NCI-H460 (cell line): ENCODE measurements at places on chromosomes 12 and 14.

- no peak for DNase-seq
These were observed 141.1 kb downstream of the KICS2 start for GRCh38 chr12:64081008-64081404.

GRCh38 chr12:93733358-93733757 is 56.2 kb downstream of the CRADD start:
- no peak for DNase-seq

- no peak for DNase-seq
These were observed 177.8 kb downstream of the KIF26A start for GRCh38 chr14:104316121-104316722.

GRCh38 chr14:105919458-105920150 is 393.2 kb downstream of the TMEM121 start:
- DNase-seq, result no peak

DNA sequence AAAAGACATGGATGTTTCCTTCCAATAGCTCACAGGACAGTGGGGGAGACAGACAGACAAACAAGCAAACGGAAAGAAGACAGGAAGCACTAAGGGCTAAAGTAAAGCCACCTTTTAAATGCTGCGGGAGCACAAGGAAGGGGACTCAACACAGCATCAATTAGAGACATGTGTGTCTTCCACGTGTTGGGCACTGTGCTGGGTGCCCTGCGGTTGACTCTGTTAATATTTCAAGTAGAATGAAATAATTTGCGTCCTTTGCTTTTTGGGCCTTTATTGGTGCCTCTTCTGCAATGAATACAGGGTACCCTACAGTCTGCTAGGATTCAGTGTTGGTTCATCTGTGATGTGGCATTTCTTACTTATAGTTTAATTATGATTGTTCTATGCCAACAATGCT is 90.9 kb upstream of the CPM start:
- no peak for DNase-seq

DNA sequence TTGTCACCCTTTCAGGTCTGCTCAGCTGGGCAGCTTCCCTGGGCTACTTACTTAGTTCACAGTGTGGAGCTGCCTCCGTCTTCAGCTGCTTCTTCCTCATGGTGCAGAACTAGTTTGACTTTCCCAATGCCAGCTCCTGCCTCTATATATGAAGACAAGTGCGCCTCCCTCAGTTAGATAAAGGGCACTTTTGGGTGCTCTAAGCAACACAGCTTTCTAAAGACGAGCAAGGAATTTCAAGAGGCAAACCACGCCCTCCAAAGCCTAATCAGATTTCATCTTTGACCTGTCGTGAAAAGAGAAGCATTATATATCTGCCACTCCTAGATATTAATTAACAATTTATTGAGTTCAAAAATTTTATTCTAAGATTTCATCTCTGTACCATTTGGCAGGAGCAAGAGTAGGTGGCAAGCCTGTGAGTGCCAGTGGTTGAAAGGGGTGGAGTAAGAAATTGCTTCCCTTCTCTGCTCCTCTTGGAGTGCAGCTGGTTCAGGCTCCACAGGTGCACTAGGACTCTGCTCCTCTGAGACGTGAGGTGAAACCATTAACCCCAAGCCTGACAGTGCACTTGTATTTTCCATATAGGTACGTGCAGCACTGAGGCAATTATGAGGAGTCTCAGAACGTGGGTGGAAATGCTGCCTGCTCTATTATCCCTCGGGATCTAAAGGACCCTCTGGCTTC is 2.1 kb upstream of the SLC11A2 start:
- DNase-seq, result peak; percentile 40

DNA sequence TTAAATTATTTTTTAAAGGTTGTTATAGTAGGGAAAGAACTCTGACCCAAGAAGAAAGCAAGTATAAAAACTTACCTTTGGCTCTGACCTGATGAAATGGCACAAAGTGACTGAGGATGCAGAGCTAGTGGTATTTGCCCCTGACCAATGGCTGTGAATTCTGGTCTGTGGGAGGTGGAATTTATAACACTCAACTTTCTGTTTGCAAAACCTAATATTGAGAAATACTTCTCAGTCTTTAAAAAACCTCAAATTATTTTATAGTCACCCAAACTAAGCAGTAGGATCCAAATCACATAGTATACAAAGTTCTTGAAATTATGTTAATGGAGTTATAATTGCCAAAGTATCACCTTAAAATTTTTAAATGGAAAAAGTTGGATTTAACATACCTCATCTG is at the start of gene EPYC:
EPYC (minus strand) TSS at position 101 of the 400 bp plus-strand sequence. CDS start 2,407 bp downstream, outside the sequence.
- no peak for DNase-seq

DNA sequence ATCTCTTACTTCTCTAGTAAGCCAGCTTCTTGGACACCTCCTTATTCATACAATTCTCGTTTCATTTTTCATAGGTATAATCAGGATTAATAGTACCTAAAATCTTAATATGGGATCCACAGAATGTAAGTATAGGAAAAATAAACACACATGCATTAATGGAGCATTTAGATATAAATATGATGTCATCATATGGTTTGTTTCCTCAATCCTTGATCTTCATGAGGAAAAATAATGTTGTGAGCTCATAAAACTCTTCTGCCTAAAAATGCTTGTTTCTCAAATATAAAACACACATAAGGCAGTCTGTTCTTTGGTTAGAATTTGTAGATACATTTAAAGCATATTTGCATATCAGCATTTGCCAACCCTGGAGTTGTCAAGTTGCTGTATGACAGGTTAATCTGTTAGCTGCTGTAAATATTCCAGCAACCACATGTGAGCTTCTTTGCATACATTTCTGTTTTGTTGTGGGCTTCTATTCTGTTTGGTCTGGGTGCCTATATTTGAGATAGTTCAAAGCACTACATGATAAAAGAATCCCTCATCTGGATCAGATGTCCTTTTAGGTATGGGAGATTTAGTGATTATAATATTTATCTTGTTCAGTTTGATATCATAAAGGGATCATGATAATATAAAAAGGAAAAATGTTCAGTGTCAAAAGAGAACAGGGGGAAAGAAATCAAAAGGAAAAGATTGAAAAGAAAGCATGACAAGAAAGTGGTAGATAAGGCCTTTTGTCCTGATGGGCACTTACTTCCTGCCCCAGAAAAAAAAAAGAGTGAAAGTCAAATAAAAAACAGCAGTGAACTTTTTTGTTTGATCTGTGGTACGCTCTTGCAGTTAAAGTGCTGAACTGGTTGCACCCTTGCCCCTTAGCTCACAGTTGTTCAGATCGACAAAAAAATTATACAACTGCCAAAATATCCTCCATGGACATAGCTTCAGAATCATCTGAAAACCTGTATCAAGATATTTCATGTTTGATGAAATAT is 68.6 kb downstream of the ACSS3 start:
- no peak for DNase-seq

GRCh38 chr12:14696265-14696741 is at the start of gene GUCY2C:
Gene GUCY2C (minus strand): TSS chr12:14696599. CDS start chr12:14696448, 151 bp downstream.
- no peak for DNase-seq

- DNase-seq, result no peak
These were observed 49.9 kb upstream of the CPSF6 start for GRCh38 chr12:69189378-69189978.

DNA sequence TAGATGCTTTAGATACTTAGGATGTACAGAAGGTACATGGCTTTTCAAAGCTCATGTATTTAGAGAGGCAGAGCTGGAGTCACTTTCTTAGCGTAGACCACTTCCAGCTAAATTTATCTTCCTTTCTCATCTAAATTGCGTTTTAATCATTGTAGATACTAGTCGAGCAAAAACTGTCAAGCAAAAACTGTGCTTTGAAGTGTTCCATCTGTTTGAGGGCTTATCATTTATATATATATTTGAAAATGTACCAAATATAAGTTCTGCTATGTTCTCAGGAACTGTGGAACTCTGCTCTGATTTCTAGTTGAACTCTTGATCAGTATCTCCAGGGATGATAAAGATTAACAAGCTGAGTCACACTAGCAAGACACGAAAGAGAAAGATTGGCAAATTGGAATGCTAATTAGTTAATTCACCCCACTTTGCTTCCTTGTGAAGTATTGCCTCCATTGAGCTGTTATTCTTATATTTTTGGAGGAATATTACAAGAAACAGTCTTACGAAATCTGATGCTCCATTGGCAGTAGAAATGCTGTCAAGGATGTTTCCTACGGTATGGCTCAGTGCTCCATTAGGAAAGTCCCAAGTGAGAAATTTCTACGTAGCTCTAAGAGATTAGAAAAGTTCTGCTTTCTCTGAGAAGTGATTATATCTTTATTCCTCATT is 310.7 kb downstream of the AEBP2 start:
- DNase-seq, result no peak

DNA sequence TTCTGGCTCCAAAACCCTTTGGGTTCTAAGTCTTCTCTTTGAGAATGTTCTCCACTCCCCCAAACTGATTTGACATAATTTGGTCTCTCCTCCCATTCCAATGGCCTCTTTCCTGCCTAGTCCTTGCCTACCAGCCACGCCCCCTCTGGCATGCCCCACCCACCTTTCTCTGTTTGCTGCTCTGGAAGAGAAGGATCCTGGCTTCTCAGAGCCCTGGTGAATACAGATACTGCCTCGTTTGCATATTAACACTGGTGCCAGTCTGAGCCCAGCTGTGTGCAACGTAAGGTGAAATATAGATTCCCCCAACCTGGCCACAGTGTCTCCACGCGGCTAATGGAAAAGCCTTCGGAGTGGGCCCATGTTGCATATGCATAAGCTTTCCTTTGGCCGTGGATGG is 79.7 kb downstream of the PAPOLA start:
- DNase-seq, result no peak

DNA sequence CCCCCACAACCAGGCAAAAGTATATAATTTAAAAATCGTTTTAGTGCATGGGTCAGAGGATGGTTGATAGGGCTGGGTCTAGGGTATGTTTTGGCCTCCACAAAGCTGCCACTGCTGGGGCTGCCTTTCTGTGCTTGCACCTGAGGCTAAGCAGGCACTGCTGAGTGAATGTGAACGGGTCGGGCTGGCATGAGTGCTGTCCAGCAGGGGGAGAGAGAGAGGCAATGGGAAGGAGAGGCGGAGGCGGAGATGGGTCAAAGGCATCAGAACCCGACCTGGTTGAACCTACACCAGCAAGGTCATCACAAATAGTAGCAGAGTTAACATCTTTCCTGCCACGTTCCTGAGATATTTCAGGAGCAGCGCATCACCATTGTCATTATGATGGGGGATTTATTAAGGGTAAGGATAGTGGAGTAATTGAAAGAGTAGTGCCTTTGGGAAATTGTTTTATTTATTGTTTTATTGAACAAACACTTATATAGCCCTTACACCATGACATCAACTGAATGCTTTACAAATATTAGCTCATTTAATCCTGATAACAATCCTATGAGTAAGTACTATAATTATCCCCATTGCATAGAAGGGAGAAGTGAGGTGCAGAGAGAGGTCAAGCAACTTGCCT is 5.8 kb upstream of the NRXN3 start:
- peak; percentile 19 for DNase-seq

DNA sequence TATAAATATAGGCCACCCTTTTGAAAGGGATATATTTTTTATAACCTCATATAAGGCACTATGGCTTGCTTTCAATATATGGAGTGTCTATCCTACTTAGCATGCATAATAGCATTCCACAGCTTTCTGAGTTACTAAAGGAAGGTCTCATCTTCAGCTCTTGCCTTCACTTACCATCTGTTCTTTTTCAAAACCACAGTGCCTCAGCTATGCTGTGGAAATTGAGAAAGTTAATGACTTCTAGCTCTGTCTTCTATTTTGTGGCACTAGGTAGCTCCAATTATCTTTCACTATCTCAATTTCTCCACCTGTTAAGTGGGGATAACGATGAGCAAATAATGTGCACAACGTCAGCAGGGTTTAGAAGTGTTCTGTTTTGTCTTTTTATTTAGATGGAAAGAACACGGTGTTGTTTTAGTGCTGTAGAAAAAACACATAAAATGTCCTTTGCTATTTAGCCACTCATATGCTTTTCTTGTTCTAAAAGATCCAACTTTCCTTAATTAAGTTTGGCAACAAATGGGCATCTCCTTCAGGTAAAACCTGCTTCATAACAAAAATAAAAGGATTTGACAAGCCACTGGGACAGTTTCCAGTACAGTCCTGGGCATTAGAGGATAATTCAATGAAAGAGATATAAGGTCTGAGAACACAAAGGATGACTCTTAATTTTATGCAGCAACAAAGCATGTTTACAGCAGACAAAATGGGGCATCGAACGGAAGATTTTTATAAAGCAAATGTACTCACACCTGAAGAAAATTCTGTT is 462.0 kb upstream of the SYT1 start:
- DNase-seq, result no peak

DNA sequence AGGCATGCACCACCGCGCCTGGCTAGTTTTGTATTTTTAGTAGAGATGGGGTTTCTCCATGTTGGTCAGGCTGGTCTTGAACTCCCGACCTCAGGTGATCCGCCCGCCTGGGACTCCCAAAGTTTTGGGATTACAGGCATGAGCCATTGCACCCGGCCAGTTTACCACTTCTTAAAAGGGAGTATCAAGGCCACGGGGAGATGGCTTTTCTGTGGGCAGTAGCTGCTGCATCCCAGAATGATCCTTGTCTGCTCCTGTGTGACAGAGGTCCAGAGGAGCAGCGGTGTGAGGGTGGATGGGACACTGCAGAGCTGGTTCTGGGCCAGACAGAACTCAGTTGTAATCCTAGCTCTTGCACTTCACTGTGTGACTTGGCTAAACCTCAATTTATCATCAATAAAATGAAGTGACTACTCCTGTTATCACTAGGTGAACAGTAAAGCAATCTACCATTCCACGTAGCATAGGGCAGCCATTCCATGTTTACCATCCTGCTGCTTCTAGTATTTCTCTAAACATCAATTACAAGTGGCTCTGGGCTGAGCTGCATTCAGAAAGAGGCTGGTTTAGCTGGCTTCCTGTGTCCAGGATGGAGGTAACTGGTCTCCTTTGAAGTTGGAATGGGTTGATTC is 3.0 kb upstream of the NPFF start:
- no peak for DNase-seq

DNA sequence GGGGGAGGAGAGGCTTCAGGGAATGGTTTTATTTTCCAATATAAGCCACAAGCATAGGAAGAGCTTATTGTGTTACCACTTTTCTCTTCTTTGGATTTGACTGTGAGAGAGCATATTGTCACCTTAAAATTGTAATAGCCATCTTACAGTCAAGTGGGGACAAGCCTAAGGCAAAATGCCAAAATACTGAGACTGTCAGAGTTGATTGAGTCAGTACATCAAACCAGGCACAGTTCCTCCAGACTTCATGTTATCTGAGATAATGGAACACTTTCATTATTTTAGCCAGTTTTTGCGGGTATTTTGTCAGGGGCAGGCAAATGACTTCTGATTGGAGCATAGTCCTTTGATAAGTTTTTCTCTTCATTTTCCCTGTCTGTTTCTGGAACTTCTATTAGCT is 19.5 kb upstream of the NUBPL start:
- no peak for DNase-seq

GRCh38 chr12:129080391-129080790 is 227.1 kb downstream of the GLT1D1 start:
- no peak for DNase-seq

GRCh38 chr12:44677724-44678123 is 198.4 kb downstream of the NELL2 start:
- no peak for DNase-seq

GRCh38 chr12:79250960-79251755 is 386.6 kb downstream of the SYT1 start:
- DNase-seq, result no peak

GRCh38 chr12:122064025-122064777 is 14.4 kb upstream of the MLXIP start:
- DNase-seq, result peak; percentile 98

GRCh38 chr12:94261786-94262185 is 113.4 kb downstream of the PLXNC1 start:
- DNase-seq, result no peak

GRCh38 chr12:1691123-1692007 is 495 bp downstream of the ADIPOR2 start:
- DNase-seq, result peak; percentile 11

GRCh38 chr14:95876761-95877538 is at the start of gene TUNAR:
Gene TUNAR (plus strand): TSS chr14:95876832.
- no peak for DNase-seq
